ENCODE measurements at places on chromosomes 2 and 18.

GRCh38 chr2:23107327-23107941 is 277.5 kb upstream of the KLHL29 start:
- DNase-seq = no peak

DNA sequence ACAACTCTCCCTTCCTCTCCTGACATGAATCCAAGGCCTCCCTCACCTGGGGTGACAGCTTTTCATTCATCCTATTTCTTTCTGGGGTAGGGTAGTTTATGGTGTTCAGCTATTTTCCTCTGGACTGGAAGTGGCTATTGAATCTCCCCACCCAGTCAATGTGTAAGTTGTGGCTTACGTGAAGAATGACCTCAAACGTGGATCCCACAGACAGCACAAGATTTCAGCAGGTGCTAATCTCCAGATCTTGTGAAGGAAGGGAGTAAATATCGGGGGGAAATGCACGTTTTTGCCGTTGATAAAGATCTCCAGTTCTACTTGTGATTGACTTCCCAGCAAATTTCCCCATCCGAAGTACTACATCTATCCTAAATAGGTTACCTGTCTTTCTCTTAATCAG is 71.4 kb upstream of the THOC1 start:
- DNase-seq = no peak

GRCh38 chr18:57951999-57952774 is 91.8 kb upstream of the NEDD4L start:
- DNase-seq = no peak

GRCh38 chr2:202036601-202037037 is 3.0 kb downstream of the FZD7 start:
- no peak for DNase-seq

DNA sequence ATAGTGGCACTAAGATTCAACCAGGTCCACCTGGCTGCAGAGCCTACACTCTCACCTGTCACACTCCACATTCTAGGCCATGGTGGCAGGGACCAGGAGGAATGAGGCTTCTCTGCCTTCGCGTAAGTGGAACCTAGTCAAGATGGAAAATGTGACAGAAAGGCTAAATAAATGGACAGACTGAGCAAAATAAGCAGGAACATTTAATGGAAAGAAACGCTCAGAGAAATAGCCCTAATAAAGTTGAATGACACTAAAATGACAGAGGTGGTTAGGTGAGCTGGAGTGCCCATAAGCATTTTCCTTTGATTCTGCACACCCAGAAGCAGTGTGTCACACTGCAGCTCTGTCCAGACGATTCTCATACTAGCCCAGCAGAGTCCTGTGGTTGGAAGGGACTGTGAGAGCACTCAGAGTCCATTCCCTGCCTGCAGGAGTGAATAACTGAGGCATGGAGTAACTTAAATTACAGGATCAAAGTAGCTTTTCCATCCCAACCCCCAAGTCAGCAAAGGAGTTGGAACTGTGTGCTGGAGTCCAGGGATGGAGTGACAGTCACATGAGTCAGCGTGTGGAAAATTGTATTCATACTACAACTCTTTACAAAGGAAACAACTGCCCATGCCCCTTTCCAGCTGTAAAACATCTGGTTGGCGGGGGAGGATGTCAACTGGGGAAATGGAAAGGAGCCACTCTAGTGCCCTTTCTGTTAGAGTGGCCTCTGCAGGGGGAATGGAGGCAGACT is 105.4 kb upstream of the LGALSL start:
- DNase-seq = no peak

GRCh38 chr18:903701-904100 is 970 bp upstream of the ADCYAP1 start:
- no peak for DNase-seq

DNA sequence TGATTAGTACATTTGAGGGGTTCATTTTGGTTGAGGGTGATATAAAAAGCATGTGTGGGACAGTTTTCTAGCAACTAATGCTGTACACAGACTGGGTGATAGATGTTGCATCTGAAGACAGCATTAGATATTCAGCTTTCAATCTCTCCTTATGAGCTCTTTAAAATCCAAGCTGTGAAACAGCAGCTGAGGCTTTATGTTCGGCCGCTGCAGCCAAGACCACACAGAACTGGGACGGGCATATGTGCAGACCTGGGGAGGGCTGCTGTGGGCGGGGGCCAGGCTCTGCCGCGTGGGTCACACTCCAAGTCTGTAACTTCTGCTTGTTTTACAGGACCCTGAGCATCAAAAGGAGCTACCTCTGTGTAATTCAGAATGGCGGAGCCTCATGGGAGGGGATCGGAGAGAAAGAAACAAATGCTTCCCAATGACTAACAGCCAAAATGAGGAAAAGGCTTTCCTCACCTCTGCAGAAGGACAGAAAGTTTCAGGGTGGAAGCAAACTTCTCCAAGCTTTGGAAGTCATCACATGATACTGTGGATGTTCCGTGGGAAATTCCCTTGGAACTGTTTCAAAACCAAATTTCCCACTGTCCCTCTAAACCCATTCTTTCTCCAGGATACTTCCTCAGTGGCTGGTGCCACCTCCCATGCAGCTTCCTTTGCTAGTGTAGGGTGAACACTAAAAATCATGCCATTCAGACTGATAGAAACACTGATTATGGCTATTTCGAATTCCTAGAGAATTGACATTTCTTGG is 711.9 kb upstream of the ID2 start:
- no peak for DNase-seq

GRCh38 chr18:50734886-50735285 is 84.9 kb downstream of the MRO start:
- DNase-seq = no peak

GRCh38 chr2:168157926-168158325 is 89.5 kb downstream of the STK39 start:
- DNase-seq = no peak

DNA sequence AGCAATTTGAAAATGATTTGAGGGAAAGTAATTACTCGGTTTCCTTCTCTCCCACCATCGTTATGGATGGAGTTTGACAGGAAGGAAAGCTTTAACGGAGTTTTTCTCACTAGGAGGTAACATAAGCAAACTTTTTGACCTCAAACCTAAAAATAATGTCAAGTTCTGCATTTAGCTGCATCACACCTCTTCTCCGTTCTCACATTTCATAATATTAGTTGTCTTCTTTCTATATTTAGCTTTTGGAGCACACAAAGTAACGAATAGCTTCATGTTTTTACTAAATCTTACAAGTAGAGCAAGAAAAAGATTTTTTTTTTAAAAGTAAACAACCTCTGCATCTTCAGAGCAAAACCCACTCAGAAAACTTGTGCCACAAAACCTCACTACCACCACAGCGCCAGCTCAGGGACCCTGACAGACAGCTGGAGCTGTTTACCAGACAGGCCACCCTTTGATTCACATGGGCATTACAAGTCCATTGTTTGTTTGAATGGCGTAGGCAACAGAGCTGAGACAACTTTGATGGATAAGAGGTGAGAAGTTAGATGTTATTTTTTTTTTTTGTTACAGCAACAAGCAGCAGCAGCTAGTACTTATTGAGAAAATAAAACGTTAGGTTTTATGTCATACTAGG is 21.9 kb upstream of the ICOS start:
- no peak for DNase-seq

All from H54 (cell line).